ENCODE measurements at places on chromosomes 2 and 18.

GRCh38 chr2:207819839-207820784 is 50.4 kb upstream of the FZD5 start:
- H3K27me3 ChIP-seq: no peaks in the 10 kb centered on the region
- H3K4me3 ChIP-seq: no peak overlapping the region
- no peaks in the 10 kb centered on the region for H3K36me3 ChIP-seq
- H3K27ac ChIP-seq: no peak overlapping the region
- DNase-seq: no peak

GRCh38 chr18:80088036-80088435 is 21.0 kb upstream of the ADNP2 start:
- H3K4me3 ChIP-seq: no peak overlapping the region
- no peak overlapping the region for H3K27ac ChIP-seq
- no peak for DNase-seq

DNA sequence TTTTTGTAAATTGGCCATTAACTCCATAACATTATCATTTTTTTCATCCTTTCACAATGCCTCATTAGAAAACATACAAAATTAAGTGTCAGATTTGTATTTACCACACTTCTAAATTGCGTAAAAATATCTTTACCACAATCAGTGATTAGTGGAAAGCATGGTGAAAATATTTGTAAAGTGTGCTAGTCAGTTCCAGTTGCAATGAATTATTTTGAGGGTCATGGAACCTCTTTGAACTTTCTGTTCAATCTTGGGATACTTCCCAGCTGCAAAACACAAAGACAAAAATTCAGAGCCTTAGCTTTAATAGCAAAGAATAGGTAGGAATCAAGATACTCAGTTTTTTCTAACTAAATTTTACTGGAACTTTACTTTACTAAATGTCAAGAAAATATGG is 4.0 kb upstream of the COL3A1 start:
- H3K27ac ChIP-seq: peak overlapping the region; percentile 36
- no peak for DNase-seq
- no peaks in the 10 kb centered on the region for H3K36me3 ChIP-seq
- no peak overlapping the region for H3K4me3 ChIP-seq
- H3K4me1 ChIP-seq: no peaks in the 10 kb centered on the region

DNA sequence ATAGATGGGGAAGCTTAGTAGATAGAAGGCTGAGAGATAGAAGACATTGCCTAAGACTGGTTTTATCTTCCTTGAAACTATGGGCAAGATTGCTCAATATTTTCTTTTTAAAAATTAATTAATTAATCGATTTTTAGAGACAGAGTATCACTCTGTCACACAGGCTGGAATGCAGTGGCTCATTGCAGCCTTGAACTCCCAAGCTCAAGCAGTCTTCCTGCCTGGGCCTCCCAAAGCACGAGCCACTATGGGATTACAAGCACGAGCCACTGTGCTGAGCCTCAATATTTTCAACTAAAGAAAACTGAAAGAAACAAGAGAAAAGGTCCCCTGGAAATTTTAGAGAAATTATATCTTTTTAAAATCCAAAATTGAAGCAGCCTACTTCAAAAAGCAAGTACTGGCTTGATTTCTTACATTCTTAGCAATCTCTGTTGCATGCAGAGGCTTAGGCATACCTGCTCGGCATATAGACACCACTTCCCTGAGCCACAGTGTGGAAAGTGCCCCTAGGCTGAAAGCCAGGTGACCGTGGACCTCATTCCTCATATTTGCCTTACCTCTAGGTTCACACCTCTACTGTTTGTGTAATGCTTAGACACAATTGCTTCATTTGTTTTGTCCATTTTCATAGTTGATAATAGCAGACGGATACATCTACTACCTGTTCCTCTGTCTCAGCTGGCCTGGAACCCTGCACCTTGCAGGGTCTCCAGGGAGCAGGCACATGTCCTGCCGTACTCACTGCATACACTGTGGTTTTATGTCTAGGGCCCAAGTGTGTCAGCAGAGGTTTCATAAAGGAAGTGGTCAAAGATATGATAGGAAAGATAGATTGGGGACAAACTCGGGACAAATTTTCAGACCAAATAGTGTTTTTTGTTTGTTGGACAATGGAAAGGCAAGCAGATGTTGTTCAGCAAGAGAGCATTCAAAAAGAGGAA is 166.5 kb upstream of the ALPP start:
- peaks cover 8% of the 10 kb centered on the region for H3K36me3 ChIP-seq
- DNase-seq: no peak
- no peak overlapping the region for H3K4me3 ChIP-seq
- H3K27me3 ChIP-seq: no peaks in the 10 kb centered on the region
- peaks cover 6% of the 10 kb centered on the region for H3K4me1 ChIP-seq
- no peak overlapping the region for H3K27ac ChIP-seq

DNA sequence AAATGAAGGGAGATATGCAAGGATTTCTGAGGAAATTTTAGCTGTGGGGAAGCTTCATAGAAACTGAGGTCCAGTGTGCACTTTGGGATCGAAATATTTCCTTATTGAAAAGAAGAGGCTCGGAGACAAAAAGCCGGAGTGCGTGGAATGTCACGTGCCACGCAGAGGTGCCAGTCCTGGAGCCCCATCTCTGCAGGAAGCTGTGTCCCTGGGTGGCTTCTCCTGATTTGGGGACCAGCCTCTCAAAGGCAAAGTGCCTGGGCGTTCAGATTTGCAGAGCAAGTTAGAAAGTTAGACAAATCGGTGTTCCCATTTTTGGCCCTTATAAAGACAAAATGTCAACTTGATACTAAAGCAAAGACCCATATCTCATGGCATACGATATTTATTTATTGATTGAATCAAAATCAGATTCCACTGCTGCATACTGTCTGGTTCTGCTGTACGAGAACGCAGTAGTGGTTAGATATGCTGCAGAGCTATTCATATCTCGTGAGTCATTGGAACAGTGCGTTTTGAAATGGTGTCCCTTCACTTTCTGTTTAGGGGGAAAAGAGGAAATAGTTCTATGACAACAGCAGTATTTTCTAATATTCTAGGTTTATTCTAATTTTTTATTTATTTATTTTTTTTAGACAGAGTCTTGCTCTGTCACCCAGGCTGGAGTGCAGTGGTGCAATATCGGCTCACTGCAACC is 9.1 kb upstream of the ATG16L1 start:
- H3K4me1 ChIP-seq: no peaks in the 10 kb centered on the region
- no peak overlapping the region for H3K27ac ChIP-seq
- H3K27me3 ChIP-seq: no peaks in the 10 kb centered on the region

DNA sequence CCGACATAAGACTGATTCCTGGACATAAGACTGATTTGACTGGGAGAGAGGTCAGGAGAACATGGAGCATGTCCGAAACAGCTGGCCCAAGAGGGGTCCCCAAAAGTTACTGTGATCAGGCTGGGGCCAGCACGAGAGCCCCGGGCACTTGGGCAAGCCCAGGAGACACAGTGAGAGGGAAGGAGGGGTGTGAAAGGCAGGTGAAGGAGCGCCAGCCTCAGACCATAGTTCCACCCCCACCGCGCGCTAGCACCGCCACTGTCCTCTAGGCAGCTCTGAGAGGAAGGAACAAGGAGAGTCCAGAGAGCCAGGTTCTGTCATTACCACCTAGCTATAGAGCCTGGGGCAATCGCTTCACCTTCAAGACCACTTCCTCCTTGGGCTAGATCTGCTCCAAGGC is 78.2 kb upstream of the DAPL1 start:
- H3K27me3 ChIP-seq: no peaks in the 10 kb centered on the region
- H3K4me1 ChIP-seq: peaks cover 28% of the 10 kb centered on the region
- H3K27ac ChIP-seq: peak overlapping the region; percentile 61
- H3K36me3 ChIP-seq: no peaks in the 10 kb centered on the region
- peak; percentile 72 for DNase-seq

DNA sequence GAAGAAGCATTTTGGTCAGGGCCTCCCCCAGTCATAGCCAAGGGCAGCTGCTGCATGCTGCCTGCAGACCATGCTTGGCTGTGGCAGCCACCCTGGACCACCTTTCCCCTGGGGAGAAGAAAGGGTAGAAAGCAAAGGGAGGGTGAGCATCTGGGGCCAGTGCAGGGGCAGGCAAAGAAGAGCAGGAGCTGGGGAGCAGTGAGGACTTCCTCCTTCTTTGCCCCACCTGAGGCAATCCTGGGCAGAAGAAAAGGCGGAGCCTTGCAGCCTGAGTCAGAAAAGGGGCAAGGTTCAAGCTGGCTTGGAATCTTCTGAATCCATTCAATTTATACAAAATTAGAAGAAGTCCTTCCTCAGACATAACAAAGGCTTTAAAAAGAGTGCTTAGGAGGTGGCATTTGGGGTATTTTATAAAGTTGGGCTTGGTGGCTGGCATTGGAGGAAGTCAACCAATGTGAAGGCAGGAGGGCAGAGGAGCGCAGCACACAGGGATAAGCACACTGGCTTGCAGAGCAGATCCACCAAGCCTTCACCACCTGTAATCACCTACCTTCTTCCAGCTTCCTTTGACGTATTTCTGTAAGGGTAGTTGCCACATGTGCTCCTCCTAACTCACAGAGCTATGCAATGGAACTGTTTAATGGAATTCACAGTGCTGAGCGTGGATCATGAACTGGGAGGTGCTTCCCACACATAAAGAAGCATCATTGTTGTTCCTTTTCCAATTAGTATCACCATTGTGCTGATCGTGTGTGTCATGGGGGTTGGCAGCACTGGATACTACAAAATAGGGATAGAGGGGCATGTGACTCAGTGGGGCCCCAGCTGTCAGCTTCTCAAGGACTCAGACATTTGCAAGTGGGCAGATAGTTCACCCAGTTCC is 154.4 kb upstream of the EPAS1 start:
- H3K4me1 ChIP-seq: peaks cover 7% of the 10 kb centered on the region
- no peak overlapping the region for H3K4me3 ChIP-seq
- H3K36me3 ChIP-seq: no peaks in the 10 kb centered on the region
- no peaks in the 10 kb centered on the region for H3K27me3 ChIP-seq

DNA sequence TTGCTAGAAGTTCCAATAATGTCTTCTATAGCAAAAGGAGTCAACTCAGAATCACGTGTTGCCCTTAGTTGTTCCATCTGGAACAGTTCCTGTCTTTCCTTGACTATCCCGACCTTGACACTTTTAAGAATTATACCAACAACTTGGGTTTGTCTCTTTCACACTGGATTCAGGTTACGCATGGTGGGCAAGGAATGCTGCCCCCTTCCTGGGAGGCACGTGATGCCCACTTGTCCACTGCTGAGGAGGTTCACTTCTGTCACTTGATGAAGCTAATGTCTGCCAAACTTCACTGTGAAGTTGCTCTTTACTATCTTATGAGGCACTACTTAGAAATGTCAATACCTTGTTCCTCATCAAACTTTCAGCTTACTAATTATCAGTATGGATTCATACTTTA is 5.3 kb downstream of the COX5B start:
- H3K4me1 ChIP-seq: peaks cover 11% of the 10 kb centered on the region
- peaks cover 47% of the 10 kb centered on the region for H3K36me3 ChIP-seq
- DNase-seq: peak; percentile 10
- no peak overlapping the region for H3K27ac ChIP-seq

DNA sequence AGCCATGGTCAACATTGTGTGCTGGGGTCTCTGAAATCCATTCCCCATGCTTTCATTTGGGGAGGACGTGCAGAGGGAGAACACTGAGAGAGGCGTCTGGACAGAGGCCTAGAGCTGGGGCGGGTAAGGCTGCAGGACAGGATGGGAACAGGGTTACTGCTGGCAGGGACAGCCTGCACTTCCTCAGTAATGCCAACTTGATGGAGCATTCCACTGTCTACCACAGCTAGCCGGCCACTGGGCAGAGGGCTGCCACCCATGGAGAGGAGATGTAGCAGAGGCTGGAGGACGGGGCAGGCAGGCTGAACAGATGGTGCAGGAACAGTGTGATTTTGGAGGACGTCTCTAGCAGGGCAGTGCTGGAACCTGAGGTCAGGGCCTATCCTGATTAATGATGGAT is 29.3 kb downstream of the MRPL33 start:
- DNase-seq: no peak
- H3K4me1 ChIP-seq: peaks cover 62% of the 10 kb centered on the region
- no peak overlapping the region for H3K4me3 ChIP-seq
- H3K36me3 ChIP-seq: no peaks in the 10 kb centered on the region

DNA sequence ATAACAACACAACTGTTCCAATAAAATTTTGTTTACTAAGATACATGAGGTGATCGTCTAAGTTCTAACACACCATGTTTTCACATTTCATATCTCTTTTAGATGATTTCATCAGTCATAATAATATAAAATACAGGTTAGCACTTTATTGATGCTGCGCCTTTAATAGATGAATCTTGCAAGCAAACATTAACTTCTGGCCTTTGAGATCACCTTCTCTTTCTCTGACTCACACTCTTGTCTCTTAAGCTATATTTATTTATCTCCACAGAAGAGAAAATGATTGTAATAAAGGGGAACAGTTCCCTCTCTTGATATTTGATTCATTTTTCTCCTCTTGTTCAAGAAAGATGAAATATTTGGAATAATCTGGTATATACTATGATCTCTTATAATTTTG is 603.3 kb upstream of the POU3F3 start:
- H3K36me3 ChIP-seq: no peaks in the 10 kb centered on the region
- DNase-seq: no peak
- no peak overlapping the region for H3K4me3 ChIP-seq
- H3K27me3 ChIP-seq: no peaks in the 10 kb centered on the region
- H3K27ac ChIP-seq: no peak overlapping the region
- H3K4me1 ChIP-seq: no peaks in the 10 kb centered on the region

DNA sequence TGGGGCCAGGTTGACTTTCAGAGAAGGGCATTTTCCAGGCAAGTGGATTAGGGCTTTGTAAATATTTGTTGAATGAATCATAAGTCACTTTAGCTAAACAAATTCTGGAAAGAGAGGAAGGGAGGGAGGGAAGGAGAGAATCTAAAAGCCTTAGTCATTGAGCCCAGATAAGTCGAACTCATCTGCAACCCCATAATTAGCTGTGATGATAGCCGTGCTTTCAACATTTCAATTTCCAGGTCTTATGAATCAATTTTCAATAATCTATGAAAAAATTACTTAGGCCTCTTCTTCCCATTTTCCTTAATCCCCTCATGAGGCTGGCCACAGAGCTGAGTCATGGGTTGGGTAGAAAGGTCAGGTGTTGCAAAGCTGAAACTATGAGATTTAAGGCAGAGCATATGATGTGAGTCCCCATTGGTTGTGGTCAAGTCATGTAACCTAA is 111.9 kb upstream of the MAPRE2 start:
- H3K4me1 ChIP-seq: peaks cover 6% of the 10 kb centered on the region
- H3K36me3 ChIP-seq: no peaks in the 10 kb centered on the region
- no peak overlapping the region for H3K4me3 ChIP-seq
- no peak overlapping the region for H3K27ac ChIP-seq
- H3K27me3 ChIP-seq: no peaks in the 10 kb centered on the region

Measured in esophagus muscularis mucosa (tissue), 4 donors.